ENCODE measurements at places on chromosomes 7 and 10.

DNA sequence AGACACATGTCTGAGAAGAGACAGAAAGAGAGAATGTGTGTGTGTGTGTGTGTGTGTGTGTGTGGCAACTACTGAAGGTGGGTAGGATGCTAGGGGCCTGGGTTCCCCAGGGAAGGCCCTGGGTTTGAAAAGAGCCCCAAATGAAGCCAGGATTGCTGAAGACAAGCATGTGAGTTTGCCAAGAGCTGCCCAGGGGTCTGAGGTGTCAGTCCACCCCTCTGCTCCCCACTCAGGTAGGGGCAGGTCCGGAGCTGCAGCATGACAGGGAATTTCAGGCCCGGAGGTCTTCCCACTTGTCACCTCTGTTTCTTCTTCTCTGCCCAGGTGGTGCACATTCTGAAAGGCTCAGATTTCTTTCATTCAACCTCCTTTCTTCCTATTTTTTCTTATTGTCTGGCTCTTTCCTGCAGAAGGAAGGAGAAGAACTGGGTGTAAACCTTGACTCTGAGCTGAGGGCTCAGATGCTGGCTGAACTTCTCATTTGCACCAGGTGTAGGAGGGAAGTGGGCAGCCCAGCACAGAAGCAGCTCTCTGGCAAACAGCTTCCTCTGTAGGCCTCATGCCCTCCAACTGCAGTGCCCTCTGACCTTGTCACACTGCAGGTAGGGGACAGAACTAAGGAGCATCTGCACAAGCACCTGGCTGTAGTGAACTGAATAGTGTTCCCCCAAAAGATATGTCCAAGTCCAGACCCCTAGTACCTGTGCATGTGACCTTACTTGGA is 79.6 kb upstream of the LRRC4 start:
- no peak for DNase-seq

DNA sequence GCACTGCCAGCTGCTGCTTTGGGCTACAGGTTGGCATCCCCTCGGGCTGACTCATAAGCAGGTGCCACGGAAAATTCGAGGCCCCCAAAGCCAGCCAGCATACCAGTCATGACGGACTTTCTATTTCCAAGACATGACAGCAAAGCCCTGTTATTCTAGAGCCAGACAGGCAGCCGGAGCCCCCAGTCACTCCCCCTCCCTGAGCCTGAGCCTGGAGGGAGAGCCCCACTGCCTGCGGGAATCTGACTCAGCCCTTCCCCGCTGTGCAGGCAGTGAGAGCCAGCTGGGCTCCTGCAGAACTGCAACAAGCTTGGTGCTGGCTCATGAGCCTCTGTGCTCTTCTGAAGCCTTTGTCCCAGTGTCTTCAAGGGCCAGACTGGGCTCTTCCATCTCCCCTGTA is 15.8 kb downstream of the BTBD16 start:
- DNase-seq, result no peak

GRCh38 chr10:47166405-47166777 is 133.6 kb upstream of the GDF10 start:
- no peak for DNase-seq

GRCh38 chr7:81447351-81447952 is 322.4 kb downstream of the HGF start:
- DNase-seq, result no peak

GRCh38 chr7:96005271-96005670 is 232.9 kb downstream of the DYNC1I1 start:
- no peak for DNase-seq

DNA sequence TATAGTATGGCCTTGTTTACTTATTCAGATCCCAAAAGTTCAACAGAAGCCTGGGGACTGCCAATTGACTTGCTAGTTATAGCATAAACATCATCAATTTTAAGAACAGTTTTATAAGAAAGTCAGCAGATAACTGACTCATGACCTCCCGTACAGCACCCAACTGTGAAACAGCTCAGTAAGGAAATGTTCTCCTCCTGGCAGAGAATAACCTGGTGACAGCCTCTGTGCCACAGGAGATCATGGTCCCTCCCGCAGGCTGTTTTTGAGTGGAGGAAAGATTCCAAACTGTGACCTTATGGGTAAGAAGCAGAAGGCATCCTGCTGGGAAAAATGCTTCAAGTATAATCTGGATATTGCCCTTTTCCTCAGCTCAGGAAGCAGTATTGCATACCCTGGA is 182.5 kb downstream of the SEMA3D start:
- no peak for DNase-seq

- no peak for DNase-seq
Observed at GRCh38 chr7:119344466-119344865, 928.5 kb upstream of the KCND2 start.
